ENCODE measurements at places on chromosomes 16 and 17. TPM values are rescaled to one million over a fixed set of nuclear protein-coding genes. Genes with fewer than 3 reads are reported as not detected.

Gene GGA2
- total RNA-seq: 24.2 TPM

DNA sequence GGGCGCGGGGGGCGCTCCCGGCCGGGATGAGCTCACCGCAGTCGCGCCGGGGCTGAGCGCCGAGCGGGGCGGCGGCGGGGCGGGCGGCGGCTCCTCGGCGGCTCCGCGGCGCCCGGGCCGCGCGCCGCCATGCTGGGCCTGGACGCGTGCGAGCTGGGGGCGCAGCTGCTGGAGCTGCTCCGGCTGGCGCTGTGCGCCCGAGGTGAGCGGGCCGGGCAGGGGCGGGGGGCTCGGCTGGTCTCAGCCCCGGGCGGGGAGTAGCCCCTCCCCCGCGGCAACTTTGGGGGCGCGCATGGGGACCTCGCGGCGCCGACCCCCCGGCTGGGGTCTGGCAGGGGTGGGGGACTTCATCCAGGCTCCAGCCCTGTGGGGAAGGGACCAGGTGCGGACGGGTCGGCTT is at the start of gene ARHGDIG:
TSS of gene ARHGDIG (plus strand) at position 40 of the 400 bp plus-strand sequence. CDS start at position 130, 90 bp downstream.
- no peak for DNase-seq

Gene RNF43
- not detected for total RNA-seq

DNA sequence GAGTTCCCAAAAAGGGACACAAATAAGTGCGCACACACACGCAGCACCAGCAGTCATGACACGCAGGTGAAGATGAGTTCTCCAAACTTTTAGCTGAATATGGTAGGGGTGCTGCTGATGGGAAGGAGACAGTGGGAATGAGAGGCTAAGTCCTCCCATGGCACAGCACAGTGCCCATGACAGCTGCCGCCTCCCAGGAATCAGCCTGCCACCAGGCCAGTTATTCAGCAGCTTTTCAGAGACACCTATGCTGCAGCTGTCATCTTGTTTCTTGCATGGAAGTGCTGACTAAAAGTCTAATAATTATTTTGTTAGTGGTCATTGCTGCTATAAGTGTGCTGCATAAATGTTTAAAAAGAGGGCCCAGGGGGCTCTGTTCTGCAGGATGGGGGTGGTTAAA is 12.2 kb downstream of the WFIKKN2 start:
- DNase-seq: no peak

GRCh38 chr17:8965394-8966168 is at the start of gene PIK3R5:
Gene PIK3R5 (minus strand): TSS chr17:8965707. CDS start chr17:8911494, 54,213 bp downstream.
- no peak for DNase-seq

Gene NPIPB9
- total RNA-seq: 3.9 TPM
